Upper lobe of right lung (tissue), 1 donor: ENCODE measurements at places on chromosomes 3 and 15. TPM values are rescaled to one million over a fixed set of nuclear protein-coding genes. Genes with fewer than 3 reads are reported as not detected.
A peak's percentile ranks its signal among the peaks of the same experiment; 100 is the strongest.

The MYLK gene
- 248 TPM for total RNA-seq

- no peak overlapping the region for H3K4me3 ChIP-seq
- H3K27me3 ChIP-seq: no peaks in the 10 kb centered on the region
- no peaks in the 10 kb centered on the region for H3K4me1 ChIP-seq
- no peak for DNase-seq
- H3K27ac ChIP-seq: no peak overlapping the region
- no peaks in the 10 kb centered on the region for H3K36me3 ChIP-seq
Measured at GRCh38 chr3:31461426-31461825, 71.3 kb upstream of the STT3B start.

GRCh38 chr3:123883111-123883510 lies 1.0 kb downstream of the MYLK start:
- H3K4me3 ChIP-seq: peak overlapping the region; percentile 53
- peaks cover 7% of the 10 kb centered on the region for H3K27me3 ChIP-seq
- peaks cover 7% of the 10 kb centered on the region for H3K4me1 ChIP-seq
- DNase-seq: no peak
- no peaks in the 10 kb centered on the region for H3K36me3 ChIP-seq

DNA sequence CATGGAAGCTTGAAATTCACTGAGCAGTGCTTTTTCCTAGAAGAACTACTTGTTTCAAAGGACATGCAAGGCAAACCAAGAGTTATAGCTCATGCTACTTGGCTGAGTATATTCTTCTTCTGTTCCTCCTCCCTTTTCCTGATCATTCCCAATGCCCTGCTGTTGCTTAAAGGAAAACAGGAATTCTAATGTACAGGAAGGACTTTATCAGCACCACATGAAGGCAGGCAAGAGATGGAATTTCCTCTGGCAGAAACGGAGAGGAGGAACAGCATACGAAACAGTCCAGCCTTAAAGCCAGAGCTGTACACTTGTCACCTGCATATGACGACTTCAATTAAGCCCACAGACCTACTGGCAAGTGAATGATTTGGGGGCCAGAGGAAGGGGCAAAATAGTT lies 15.7 kb downstream of the MEIS2 start:
- H3K4me3 ChIP-seq: no peak overlapping the region
- no peak for DNase-seq
- peaks cover 11% of the 10 kb centered on the region for H3K4me1 ChIP-seq
- H3K27ac ChIP-seq: no peak overlapping the region

GRCh38 chr3:52245322-52246263 lies at the start of gene PPM1M:
Gene PPM1M, plus strand, starts transcription at chr3:52245759. Its CDS starts 66 bp downstream, at chr3:52245825.
- H3K27me3 ChIP-seq: no peaks in the 10 kb centered on the region
- peak; percentile 81 for DNase-seq
- peak within 1 kb of the TSS; percentile 68 for H3K4me3 ChIP-seq
- H3K27ac ChIP-seq: peak within 1 kb of the TSS; percentile 91

The HGD gene
- 3.2 TPM for total RNA-seq

GRCh38 chr3:195203606-195204005 lies 67.4 kb downstream of the XXYLT1 start:
- peaks cover 32% of the 10 kb centered on the region for H3K4me1 ChIP-seq
- no peaks in the 10 kb centered on the region for H3K36me3 ChIP-seq
- DNase-seq: no peak
- no peak overlapping the region for H3K4me3 ChIP-seq
- H3K27me3 ChIP-seq: no peaks in the 10 kb centered on the region

The VIPR1 gene
- 184 TPM for total RNA-seq

The COL6A5 gene
- total RNA-seq: 6.3 TPM

GRCh38 chr3:39637807-39638206 lies 170.3 kb downstream of the MOBP start:
- H3K4me1 ChIP-seq: no peaks in the 10 kb centered on the region
- no peaks in the 10 kb centered on the region for H3K36me3 ChIP-seq
- H3K4me3 ChIP-seq: no peak overlapping the region
- no peak for DNase-seq

GRCh38 chr15:67897646-67898339 lies 57.9 kb upstream of the RNU6-1 start:
- H3K4me1 ChIP-seq: no peaks in the 10 kb centered on the region
- DNase-seq: no peak
- H3K27ac ChIP-seq: no peak overlapping the region
- no peaks in the 10 kb centered on the region for H3K36me3 ChIP-seq
- no peak overlapping the region for H3K4me3 ChIP-seq

DNA sequence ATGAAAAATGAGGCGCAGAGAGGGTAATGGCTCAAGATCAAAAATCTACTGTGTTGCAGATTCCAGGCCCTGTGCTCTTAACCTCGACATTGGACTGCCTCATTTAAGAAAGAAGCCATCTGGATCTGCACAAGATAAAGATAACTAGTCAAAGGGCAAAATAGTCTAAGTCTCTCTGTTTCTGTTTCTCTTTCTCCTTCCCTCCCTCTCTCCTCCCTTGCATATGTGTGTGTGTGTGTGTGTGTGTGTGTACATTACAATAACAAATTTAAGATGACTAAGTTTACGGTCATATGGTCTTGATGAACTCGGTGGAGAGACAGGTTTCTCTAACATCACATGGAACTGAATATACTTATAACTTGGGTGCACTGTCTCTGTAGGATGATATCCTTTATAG lies 69.2 kb downstream of the MEIS2 start:
- DNase-seq: no peak
- H3K4me3 ChIP-seq: no peak overlapping the region
- H3K27me3 ChIP-seq: no peaks in the 10 kb centered on the region
- peaks cover 11% of the 10 kb centered on the region for H3K36me3 ChIP-seq
- H3K4me1 ChIP-seq: peaks cover 9% of the 10 kb centered on the region

- DNase-seq: no peak
- H3K4me3 ChIP-seq: no peak overlapping the region
- no peaks in the 10 kb centered on the region for H3K27me3 ChIP-seq
- no peaks in the 10 kb centered on the region for H3K36me3 ChIP-seq
Measured at GRCh38 chr15:38853608-38854007, 289.0 kb upstream of the RASGRP1 start.

The HRH1 gene
- total RNA-seq: 12.0 TPM

The PARP15 gene
- total RNA-seq: 9.7 TPM

The FRMD4B gene
- total RNA-seq: 60.7 TPM
